ENCODE measurements at places on chromosomes 5 and 9.

DNA sequence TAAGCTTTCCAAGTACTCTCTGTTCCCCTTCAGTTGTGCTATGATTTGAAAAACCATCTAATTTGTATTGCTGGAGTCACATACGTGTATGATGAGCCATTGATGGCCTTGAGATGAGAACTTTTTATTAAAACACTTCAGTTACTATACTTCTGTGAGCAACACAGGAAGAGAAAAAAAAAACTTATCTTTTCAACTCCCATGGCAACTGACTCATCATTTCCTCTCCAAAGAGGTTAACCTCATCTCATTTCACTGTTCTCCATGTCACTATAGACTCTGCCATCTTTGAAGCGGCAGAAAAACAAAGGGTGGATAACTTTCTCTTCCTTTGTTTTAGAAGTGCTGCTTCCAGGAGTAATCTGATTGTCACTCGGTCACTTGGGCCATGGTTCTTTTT, 104.3 kb upstream of the PCSK1 start:
- no peak for DNase-seq

- no peak for DNase-seq
Measured at GRCh38 chr9:126009047-126009446, 261.9 kb downstream of the PBX3 start.

- DNase-seq: no peak
Measured at GRCh38 chr9:28503573-28503972, 930.3 kb upstream of the C9orf72 start.

- DNase-seq: no peak
Measured at GRCh38 chr5:68376935-68377334, 161.4 kb downstream of the PIK3R1 start.

DNA sequence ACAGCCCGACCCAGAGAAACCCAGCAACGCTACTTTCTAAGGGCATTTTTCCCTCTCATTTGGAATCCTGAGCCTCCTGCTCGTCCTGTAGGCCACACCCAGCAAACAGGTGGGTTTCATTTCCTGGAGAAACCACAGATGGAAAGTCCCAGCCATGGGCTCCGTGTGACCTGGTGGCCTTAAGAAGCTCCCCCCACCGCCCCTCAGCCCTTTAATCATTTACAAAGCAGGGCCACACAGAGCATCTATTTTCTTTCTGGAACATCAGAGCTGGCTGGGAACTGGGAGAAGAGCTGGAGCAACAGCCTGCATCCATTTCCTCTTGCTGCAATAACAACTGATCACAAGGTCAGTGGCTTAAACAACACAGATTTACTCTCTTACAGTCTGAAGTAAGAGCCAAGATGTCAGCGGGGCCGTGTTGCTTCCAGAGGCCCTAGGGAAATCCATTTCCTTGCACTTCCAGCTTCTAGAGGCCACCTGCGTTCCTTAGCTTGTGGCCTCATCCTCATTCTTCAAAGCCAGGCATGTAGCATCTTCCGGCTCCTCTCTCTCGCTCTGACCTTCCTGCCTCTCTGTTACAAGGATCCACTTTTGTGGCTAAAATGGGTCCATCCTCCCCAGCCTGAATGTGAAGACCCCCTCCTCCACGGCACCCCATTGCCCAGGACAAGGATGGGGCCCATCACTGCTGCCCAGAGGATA, 40.5 kb downstream of the C9orf50 start:
- DNase-seq: no peak

DNA sequence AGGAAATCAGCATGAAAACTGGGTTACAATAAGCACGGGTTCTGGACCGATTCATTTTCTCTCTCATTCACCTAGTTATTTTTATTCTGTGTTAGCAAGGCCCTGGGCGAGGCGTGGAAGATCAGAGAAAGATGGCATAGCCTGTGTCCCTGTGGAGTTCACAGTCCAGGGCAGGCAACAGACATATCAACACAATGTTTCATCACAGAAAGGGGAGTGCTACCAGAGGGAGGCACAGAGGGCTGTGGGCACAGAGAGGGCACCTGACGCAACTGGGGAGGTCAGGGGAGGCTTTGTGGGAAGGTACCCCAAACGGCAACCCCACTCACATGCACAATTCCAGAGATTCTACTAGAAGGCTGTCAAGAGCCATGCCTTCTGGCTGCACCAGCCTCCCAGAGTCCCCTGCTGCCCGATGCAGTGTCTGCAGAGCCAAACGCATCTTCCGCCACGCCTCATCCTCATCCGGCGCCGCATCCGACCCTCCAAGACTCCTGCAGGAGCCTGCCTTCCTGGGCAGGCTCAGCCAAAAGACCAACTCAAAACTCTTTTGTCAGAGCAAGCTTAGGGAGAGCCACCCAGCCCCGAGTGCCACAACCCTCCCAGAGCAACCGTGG, 1.4 kb downstream of the FAM193B start:
- DNase-seq: no peak
